ENCODE measurements at places on chromosomes 3 and 15. TPM values are rescaled to one million over a fixed set of nuclear protein-coding genes. Genes with fewer than 3 reads are reported as not detected.

DPPA4 gene
- not detected for total RNA-seq

CYP19A1 gene
- 0.10 TPM for total RNA-seq

P2RY12 gene
- not detected for total RNA-seq

UBL7 gene
- total RNA-seq: 41.8 TPM

HRH1 gene
- 6.9 TPM for total RNA-seq

TMEM158 gene
- total RNA-seq: 10.1 TPM

MYL3 gene
- 0.07 TPM for total RNA-seq

C3orf33 gene
- total RNA-seq: 5.0 TPM

METTL6 gene
- 26.0 TPM for total RNA-seq

CDHR4 gene
- total RNA-seq: 0.12 TPM

RNF123 gene
- total RNA-seq: 14.6 TPM

EIF2B5 gene
- total RNA-seq: 27.8 TPM

TRAIP gene
- total RNA-seq: 11.7 TPM

CHRFAM7A gene
- 4.4 TPM for total RNA-seq

Measured in A549 treated with AZD2906 at 1 μM for 4 hours (cell line).